ENCODE measurements at places on chromosomes 7 and 10.

- DNase-seq = no peak
Measured at GRCh38 chr7:15749631-15750030, 63.1 kb upstream of the MEOX2 start.

DNA sequence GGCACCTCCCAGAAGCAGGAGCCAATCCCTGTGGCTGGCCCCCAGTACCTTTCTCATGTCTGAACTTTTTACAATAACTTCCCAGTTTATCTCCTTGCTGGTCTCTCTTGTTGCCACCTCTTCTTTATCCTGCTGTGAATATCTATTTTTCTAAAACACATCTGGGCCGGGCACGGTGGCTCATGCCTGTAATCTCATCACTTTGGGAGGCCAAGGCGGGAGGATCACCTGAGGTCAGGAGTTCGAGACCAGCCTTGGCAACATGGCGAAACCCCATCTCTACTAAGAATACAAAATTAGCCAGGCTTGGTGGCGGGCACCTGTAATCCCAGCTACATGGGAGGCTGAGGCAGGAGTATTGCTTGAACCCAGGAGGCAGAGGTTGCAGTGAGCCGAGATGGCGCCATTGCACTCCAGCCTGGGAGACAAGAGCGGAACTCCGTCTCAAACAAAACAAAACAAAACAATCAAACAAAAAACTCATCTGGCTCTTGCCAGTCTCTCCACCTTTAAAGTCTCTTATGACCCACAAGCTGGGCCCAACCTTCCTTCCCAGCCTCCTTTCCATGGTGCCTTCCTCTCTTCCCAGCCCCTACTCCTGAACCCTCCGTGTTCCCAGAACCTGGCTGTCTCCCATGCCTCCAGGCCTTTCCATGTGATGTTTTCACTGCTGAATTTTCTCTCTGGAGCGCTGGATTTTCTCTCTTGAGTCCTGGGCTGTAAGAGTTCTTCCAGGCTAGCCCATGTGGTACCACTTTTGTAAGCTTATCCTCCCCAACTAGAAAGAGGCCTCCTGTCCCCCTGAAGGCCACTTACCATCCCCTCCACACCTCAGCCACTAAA lies 51.3 kb downstream of the HIP1 start:
- no peak for DNase-seq

DNA sequence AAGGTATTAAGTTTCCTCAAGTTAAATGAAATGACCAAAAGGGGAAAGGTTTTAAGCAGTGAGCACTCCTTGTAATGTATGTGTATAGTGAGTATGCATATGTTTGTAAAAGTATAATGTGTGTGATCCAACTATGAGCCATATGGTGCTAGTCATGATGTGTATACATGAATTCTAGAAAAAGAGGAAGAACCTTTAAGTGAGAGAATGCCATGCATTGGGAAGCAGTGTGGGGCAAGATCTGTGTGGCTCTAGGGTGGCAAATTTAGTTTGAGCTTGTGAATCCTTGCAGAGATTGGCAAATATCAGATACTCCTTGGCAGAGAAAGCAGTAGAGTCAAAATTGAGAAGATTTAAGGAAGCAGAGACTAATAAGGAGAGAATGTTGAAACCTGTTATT lies 435.0 kb downstream of the AUTS2 start:
- no peak for DNase-seq

DNA sequence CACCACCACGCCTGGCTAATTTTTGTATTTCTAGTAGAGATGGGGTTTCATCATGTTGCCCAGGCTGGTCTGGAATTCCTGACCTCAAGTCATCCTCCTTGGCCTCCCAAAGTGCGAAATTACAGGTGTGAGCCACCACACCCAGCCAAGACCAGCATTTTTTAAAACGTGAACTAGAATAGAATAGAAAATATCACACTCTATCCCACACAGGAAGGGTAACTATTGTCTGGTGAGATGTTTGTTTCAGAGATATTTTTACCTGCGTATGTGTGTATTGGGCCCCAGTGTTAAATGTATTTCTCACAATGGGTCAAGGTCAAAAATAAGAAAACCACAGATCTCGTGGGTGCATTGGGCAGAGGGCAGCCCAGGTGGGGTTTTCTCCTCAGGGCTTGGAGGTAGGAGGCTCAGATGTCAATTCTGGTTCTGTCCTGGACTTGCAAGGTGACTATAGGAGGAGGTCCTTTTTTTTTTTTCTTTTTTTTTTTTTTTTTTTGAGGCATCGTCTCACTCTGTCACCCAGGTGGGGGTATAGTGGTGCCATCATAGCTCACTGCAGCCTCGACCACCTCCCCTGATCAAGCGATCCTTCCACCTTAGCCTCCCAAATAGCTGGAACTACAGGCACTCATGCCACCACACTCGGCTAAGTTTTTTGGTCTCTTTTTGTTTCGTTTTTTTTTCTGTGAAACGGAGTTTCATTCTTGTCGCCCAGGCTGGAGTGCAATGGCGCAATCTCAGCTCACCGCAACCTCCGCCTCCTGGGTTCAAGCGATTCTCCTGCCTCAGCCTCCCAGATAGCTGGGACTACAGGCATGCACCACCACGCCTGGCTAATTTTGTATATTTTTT lies 19.0 kb downstream of the SH2B2 start:
- no peak for DNase-seq

DNA sequence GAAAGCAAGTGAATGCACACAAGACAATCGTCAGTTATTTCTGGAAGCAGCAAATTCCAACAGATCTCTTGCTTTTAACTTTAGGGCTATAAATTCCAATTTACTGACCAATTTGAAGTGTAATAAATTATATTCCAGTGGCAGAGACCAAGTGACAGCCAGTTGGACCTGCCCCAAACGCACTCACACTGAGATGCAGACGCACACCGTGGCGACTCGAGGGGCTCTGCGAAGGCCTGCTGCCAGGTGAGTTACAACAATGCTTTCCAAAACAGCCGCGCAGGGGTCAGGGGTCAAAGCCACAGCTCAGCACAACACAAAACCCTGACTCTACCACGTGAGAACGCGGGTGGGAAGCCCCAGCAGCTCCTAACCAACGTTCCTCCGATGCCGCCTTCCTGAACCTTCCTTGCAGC lies 97.4 kb downstream of the ZRANB1 start:
- no peak for DNase-seq

GRCh38 chr10:104862-105565 lies 30.2 kb upstream of the ZMYND11 start:
- peak; percentile 75 for DNase-seq

GRCh38 chr10:4067531-4067930 lies 282.5 kb upstream of the KLF6 start:
- DNase-seq = no peak

GRCh38 chr7:92837000-92837749 lies 802 bp upstream of the CDK6 start:
- no peak for DNase-seq
